ENCODE measurements at places on chromosomes 7 and 10.

- DNase-seq, result no peak
These were observed 160.6 kb downstream of the DNAJB6 start for GRCh38 chr7:157497367-157497743.

- DNase-seq, result no peak
These were observed 59.1 kb downstream of the ELAPOR2 start for GRCh38 chr7:87000344-87000743.

DNA sequence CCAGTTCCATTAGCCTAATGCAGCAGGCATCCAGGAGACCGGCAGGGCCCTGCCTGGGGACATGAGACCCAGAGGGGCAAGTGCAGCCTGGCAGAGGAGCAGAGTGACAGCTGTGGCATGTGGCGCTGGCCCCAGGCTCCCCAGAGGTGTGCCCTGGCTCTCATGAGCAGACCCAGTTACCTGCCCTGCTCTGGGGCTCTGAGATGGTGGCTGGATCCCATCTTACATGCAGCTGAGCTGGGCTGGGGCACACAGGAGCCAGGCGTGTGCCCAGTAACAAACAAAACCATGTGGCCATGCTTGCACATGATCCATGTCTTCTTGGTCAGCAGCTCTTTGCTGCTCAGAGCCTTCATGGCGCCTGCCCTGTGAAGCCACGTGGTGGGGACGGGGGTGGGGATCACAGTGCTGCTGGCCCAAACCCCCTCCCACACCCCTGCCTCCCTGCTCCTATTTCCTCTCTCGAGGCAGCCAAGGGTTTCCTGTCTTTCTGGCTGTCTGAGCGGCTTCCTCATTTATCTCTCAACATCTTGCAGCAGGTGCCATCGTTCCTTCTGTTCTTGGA, 40.3 kb upstream of the GTF2I start:
- peak; percentile 27 for DNase-seq

- peak; percentile 32 for DNase-seq
These were observed 512 bp upstream of the VIM start for GRCh38 chr10:17227367-17228090.

GRCh38 chr10:108638225-108638624, 1285.1 kb downstream of the XPNPEP1 start:
- no peak for DNase-seq

DNA sequence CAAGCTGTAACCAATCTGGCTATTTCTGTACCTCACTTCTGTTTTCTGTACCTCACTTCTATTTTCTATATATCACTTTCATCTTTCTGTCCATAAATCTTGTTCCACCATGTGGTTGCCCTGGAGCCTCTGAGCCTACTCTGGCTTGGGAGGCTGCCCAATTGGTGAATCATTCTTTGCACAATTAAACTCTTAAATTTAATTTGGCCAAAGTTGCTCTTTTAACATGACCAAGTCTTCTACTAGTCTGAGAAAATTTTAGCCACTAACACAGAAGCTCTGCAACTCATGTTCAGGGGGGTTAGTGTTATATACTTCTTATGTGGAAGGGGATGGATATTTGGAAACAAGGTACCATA, 503.5 kb downstream of the KIF20B start:
- DNase-seq, result no peak

DNA sequence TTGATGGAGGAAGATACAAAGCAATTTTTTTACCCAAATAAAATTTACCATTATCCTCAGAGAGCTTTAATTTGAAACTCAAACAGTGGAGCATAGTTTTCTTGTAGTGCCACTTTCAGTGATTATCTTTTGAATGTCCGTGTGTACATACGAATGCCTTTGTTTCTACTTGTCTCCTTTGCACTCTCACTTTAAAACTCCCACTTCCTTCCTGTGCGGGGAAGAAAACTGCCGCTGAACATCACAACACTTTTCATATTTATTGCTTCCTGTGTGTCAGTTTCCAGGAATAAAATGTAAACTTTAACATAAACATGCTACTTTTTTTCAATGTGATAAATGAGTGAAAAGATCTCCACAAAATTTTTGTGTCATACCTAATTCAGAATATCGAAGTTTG, 102.4 kb downstream of the SEMA3A start:
- DNase-seq, result peak; percentile 46

DNA sequence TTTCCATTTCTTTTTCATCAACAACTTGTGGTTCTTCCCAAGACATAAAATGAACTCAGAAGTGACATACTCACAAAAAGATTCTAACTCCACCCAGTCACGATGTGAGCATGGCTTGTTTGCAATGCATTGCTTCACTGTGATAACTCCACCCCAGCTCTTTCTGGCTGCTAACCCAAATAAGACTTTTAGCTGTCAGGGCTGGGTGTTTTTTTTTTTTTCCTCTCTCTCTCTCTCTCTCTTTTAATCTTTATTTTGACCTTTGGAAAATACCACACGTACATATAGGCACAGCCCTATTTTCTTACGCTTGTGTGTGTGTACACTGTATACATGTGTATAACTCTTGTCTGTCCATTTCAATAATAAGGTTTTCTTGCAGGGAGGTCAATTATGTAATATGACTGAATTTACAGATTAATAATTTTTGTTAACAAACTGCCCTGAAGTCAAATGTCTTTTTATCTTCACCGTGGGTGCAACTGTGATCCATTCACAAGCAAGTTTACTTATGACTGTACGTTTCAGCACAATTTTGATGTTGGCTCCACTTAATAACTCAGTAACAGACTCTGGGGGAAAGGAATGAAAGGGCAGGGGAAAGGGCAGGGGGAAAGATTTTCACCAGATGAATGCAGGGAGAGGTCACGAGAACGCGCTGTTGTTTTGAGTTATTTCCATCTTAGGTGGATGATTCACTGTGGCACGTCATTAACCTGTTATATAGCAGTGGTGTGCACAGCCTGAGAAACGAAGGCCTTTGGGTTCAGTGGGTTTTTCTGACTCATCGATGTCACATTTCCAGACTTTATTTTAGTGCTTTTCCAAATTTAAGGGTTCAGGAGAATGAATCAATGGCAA, 49.1 kb downstream of the APBB1IP start:
- peak; percentile 66 for DNase-seq

- no peak for DNase-seq
These were observed 178.1 kb upstream of the GALNT17 start for GRCh38 chr7:70953796-70954195.

- no peak for DNase-seq
These were observed 326.8 kb upstream of the NRG3 start for GRCh38 chr10:81548160-81548559.
